ENCODE measurements at places on chromosomes 4 and X.
A peak's percentile ranks its signal among the peaks of the same experiment; 100 is the strongest.

GRCh38 chr4:114677346-114677979 lies 78.9 kb downstream of the UGT8 start:
- DNase-seq, result no peak

GRCh38 chrX:129825746-129826505 lies 17.8 kb downstream of the ZDHHC9 start:
- DNase-seq, result no peak

DNA sequence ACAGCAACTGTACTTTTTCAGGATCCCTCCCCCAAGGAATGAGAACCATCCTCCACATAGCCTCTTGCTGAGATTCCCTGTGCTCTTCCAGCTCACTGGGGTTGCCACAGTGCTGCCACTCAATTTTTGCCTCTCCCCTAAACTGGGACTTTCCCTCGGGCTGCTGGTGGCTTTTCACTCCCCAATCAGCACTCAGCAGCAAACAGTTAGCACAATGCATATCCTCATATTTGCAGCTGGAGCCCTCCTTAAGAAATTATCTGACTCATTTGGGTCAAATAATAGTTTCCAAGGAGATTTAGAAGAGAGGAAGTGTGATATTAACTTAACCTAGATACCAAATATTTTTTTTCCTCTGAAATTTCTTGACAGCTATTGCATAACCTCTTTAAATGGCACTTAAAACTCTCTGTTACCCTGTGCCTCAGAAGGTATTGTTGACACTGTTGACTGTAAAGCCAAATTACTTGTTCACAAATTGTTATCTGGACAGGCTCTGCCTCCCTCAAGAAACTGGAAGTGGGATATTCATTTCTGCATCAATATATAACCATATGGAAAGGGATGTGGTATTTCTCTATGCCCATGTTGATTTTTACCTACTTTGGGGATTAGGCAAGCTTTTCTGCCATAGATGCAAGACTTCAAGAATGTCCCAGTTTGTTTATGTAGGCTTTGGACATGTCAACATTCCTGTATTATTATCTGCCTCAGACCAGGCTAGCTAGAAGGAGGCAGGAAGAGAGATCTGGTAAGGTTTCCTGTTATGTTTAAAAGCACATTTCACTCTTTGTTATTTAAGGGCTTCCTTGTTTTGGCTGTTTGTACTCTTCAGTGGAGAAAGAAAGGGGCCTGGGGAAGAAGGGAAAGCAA lies 58.0 kb downstream of the SEPTIN11 start:
- DNase-seq, result peak; percentile 93

- no peak for DNase-seq
These were observed 69.4 kb upstream of the CLCN4 start for GRCh38 chrX:10087391-10087790.

- DNase-seq, result no peak
These were observed 16.8 kb downstream of the SCFD2 start for GRCh38 chr4:53349091-53349491.

GRCh38 chr4:140529434-140529833 lies 5.5 kb downstream of the ELMOD2 start:
- DNase-seq, result no peak

DNA sequence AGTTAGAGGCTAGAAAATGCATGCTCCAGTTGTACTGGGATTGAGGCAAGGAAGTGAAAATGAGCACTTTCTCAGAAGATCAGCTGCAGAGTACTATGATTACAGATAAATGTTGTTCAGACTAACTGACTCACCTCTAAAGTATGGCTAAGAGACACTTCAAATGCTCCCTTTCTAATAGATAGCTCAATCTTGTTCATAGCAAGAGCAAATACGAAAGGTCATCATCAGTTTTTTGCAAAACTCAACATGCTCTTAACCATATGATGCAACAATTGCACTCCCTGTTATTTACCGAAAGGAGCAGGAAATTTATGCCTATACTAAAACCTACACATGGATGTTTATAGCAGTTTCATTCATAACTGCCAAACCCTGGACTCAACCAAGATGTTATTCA lies 838.4 kb upstream of the INTU start:
- DNase-seq, result peak; percentile 20

GRCh38 chrX:154372612-154373022 lies 1.8 kb downstream of the FLNA start:
- no peak for DNase-seq

- DNase-seq, result peak; percentile 33
These were observed 69.8 kb downstream of the CCKAR start for GRCh38 chr4:26420438-26420837.

- peak; percentile 73 for DNase-seq
These were observed 57.7 kb downstream of the WFS1 start for GRCh38 chr4:6327220-6327917.

DNA sequence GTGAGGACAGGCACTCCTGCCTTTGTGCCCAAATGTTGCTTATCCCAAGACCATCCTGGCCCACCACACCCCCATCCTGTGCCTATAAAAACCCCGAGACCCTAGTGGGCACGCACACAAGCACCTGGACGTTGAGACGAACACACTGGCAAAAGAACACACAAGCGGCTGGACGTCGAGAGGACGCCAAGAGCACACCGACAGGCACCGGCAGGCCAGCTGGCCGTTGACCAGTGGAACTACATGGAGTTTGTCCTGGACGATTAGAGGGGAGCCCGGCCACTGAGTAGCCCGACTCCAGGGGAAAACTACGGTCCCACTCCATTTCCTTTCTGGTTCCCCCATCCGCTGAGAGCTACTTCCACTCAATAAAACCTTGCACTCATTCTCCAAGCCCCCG lies 301.7 kb downstream of the PCDH10 start:
- no peak for DNase-seq

DNA sequence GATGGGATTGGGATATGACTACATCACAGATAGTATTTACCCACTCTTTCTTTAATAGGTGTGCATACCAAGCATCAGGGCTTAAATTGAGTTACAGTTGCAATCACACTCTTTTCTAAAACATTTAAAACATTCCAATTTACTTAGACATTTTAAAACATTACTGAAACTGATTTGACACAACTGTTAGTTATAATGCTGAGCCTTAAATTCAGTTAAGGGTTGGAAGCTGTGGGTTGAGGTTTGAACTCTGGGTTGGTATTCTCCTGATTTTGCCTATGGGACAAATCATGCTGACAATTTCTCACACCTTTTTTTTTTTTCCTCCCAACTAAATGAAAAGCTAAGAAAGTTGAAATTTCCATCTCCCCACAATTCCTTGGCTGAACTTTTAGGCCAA lies 16.3 kb downstream of the SLIT2 start:
- DNase-seq, result no peak

- no peak for DNase-seq
These were observed 39.5 kb downstream of the HSD17B13 start for GRCh38 chr4:87283151-87283550.

- DNase-seq, result no peak
These were observed 207.3 kb downstream of the HS6ST2 start for GRCh38 chrX:132751063-132751690.

GRCh38 chrX:123477673-123478072 lies 255.2 kb downstream of the THOC2 start:
- DNase-seq, result no peak

DNA sequence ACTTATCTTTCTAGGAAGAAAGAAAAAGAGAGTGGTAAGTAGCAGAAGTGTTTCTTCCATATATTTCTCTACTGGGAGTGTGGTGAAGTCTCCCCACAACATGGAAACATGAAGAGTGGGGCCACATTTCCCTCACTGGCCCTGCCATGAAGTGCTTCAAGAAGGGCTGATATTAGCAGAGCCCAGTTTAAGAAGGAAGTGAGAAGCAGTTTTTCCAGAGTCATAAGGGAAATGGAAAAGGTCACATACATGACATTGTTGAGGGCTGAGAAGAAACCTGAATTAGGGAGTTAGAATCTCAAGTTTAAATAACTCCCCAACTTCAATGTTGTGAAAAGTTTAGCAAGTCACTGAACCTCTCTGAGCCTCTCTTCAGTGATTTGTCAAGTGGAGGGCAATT lies 171.9 kb upstream of the RBPJ start:
- DNase-seq, result no peak

DNA sequence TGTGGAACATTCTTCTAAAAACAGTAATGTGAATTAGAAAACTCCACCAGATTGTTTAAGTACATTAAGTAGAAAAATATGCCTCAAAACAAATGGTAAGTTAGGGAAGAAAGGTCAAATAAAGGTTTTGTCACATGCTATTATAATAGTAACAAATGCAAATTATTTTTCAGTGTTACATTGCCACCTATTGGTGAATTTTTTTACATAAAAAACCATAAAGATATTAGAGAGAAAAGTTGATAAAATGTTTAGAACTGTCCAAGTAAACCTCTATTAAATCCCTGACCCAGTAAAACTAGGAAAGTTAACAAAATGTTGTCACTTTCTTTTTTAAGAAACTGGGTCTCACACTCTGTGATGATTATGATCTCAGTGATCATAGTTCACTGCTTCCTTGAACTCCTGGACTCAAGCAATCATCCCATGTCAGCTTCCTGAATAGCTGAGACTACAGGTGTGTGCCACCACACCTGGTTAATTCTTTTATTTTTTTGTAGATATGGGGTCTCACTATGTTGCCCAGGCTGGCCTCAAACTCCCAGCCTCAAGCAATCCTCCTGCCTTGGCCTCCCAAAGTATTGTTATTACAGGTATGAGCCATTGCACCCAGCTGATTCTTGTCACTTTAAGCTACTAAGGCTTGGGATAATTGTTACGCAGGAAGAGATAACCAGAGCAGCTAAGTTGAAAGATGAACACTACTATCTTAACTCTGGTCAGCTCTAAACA lies 157.6 kb downstream of the ATRX start:
- DNase-seq, result no peak

DNA sequence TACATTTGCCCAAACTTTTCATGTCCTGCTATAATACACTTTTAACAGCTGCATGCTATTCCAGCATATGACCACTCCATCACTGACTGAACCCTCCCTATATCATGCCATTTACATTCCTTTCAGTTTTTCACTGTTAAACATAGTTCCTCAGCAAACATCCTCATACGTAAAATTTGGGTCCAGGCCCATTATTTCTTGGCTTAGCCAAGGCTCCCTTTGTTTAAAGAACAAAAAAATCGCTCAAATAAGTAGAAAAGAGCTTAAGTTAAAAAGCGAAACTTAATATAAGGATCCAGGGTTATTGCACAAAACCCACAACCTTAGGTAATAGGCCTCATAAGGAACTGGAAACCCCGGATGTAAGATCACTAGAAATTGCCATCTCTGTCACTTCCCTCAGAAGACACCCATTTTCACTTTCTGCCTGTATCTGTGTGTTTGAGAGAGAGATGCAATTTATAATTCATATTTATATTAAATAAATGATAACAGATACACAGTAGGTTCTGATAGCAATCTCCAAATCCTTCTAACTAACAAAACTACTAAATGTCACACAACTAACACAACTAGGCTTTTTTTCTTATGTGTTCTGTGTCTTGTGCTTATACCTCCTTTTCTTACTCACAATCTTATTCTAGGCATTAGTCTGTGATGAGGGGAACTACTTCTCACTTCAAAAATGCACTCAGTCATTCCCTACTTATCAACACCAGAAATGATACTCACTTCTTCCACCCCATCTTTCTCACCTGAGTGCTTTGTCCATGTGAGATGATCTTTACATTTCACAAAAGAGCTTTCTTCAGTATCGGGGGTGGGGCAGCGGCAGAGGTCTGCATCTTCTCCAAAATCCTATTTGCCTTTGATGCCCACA lies 59.9 kb upstream of the FAM241A start:
- peak; percentile 66 for DNase-seq

GRCh38 chr4:155889031-155889793 lies 14.3 kb upstream of the TDO2 start:
- peak; percentile 96 for DNase-seq

DNA sequence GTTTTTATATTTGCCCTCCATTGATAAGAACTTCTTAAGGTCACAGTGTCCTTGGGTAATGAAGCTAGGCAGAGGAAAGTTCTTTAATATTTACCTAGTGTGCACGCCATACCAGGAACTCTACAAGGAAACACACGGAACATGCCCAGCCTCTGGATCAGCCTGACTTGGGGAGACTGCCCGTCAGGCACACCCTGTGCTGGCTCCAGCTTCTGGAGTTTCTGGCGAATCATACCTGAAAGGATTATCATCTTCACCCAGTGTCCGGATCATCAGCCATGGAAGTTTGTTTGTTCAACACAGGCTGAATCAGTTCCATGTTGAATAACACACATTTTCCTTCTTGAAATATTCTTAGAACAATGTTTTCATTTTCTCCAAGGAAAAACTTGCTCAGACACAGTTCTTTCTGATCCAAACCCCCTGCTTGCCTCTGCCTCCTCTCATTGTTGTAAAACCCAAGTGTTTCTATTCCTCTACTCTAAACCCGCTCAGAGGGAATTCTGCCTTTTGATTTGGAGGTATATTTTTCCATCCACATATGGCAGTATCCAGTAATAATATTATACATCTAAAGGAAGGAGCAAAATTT lies 176.7 kb downstream of the SHROOM3 start:
- DNase-seq, result no peak

GRCh38 chrX:57951666-57952319 lies 41.5 kb upstream of the ZXDA start:
- DNase-seq, result no peak

GRCh38 chrX:110156167-110156754 lies 153.3 kb downstream of the TMEM164 start:
- DNase-seq, result no peak

- peak; percentile 23 for DNase-seq
These were observed 67.2 kb downstream of the TBC1D9 start for GRCh38 chr4:140688711-140689598.

DNA sequence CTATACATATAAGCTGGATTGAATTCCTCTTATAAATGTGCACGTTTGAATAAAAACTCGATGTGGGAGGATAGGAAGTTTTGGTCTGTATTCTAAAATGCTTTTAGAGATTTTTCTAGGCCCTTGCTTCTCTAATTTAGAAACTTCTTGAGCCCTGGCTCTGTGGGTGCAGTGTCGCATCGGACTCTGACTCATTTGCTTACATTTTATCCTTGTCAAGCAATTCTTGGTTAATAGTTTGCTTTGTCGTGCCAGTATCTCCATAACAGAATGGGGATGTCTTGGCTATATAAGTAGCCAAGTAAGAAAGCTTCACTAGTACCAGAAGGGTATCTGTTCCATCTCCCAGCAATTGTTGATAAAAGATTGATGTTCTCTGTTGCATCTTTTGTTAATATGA lies 10.7 kb downstream of the SGMS2 start:
- DNase-seq, result no peak

GRCh38 chr4:163895378-163896005 lies 401.0 kb downstream of the TMA16 start:
- no peak for DNase-seq

DNA sequence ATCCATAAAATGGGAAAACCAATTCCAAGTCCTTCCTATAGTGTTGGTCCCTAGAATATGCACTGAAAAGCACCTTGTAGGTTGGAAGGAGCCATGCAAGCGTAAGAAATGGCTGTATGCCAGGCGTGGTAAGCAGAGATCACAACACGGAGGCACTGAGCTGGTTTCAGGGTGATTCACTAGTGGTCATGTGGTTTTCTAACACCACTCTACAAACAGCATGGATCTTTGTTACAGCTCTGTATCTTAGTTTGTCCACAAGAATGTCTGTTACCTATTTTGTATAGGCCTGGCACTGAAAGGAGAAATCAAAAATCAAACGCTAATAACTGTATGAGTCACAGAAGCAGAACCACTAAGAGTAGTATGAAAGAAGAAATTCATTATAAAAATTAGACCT lies 71.9 kb downstream of the MAGEB17 start:
- DNase-seq, result peak; percentile 49

GRCh38 chrX:115364670-115365069 lies 75.2 kb downstream of the LUZP4 start:
- DNase-seq, result no peak

All from fibroblast of pulmonary artery (primary cell).